Hindlimb muscle (tissue), 1 donor: ENCODE measurements at places on chromosomes 1 and 21. TPM values are rescaled to one million over a fixed set of nuclear protein-coding genes. Genes with fewer than 3 reads are reported as not detected.
A peak's percentile ranks its signal among the peaks of the same experiment; 100 is the strongest.

Gene NBPF1
- 215 TPM for polyA plus RNA-seq

Gene ERI3
- polyA plus RNA-seq = 49.9 TPM

Gene KRTAP19-3
- not detected for polyA plus RNA-seq

Gene PRRC2C
- polyA plus RNA-seq = 62.1 TPM

Gene RAP1GAP
- 1.4 TPM for polyA plus RNA-seq

- no peak for DNase-seq
These were observed 71.5 kb upstream of the CXADR start for GRCh38 chr21:17441370-17441769.

DNA sequence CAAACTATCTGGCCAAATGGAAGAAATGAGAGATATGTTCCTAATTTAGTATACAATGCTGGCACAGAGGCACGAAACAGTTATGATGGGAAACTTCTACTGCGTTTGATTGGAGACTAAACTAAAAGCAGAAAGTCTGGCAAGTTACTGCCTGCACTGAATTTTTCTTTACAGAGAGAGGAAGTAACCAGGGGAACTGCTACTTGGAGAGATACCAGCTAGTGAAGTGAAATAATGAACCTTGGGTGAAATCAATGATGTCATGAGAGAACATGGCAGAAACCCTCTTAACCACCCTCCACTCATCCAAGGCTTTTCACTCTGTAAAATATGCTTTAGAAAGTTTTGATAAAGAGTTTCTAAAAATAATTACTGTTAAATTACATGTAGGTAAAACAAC lies 29.3 kb downstream of the NIBAN1 start:
- DNase-seq = peak; percentile 61

GRCh38 chr1:170593173-170594011 lies 61.4 kb downstream of the GORAB start:
- DNase-seq = no peak

DNA sequence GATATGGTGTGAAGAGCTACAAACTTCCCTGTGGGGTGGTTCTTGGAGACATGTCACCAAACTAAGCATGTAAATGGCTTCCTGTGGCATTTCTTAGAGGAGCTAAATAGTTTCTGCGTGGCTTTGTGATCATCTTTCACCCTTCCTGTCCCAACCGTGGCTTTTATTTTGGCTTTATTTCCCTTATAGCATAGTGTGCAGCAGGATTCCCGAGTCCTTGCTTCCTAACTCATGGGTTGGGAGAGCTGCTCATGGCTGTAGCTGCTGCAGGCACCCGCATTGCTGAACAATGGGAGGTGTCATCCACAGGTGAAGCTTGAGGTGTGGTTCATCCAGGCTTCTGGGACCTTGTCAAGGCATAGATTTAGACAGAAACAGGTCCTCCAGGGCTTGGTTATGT lies 192.0 kb downstream of the SDCCAG8 start:
- DNase-seq = no peak

- no peak for DNase-seq
These were observed 164.0 kb downstream of the RUNX1 start for GRCh38 chr21:34885125-34885524.

- no peak for DNase-seq
These were observed at the start of gene GBP6 for GRCh38 chr1:89363638-89364536. Gene GBP6 (plus strand): TSS chr1:89364059. CDS start chr1:89368552, 4,493 bp downstream.

- DNase-seq = no peak
These were observed 47.3 kb upstream of the FGGY start for GRCh38 chr1:59249396-59250137.

DNA sequence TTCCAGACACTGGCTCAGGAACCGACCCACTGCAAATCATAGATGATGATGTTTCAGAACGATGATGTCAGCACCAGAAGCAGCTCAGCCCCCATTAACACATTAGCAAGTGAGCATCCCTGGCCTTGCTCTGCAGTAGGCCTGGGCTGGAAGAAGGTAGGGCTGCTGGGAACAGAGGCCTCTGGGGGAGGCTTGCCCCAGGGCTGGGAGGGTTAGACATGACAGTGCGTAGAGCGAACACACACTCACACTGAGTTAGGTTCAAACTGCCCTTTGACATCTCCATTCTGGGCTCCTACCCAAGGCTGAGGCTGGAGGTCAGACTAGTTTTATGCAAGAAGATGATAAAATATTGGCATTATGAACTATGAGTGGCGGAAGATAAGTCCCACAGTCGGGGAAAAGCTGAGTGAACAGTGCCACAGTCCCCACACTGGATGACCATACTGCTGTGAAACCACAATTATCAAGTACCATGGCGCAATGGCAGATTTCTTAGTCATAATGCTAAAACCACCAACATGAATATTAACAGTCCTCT lies 91.1 kb downstream of the DMRTB1 start:
- no peak for DNase-seq

DNA sequence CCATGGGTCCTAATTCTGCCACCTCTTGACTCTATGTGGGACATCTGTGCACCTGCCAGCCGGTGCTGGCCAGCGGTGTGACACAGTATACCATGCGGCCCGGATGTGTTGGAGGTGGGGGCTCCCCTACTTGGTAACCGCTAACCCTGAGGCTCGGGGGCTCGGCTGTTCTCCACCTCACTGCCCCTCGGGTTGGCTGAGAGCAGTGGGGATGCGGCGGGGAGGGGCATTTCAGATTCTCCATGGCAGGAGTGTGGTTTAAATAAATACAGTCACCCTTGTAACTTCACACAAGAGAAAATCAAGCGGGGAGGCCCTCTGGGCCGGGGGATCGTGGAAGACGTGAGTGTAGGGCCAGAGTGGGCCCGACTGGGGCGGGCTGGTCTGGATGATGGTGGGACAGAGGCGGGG lies 11.0 kb downstream of the KRTAP10-1 start:
- DNase-seq = no peak

DNA sequence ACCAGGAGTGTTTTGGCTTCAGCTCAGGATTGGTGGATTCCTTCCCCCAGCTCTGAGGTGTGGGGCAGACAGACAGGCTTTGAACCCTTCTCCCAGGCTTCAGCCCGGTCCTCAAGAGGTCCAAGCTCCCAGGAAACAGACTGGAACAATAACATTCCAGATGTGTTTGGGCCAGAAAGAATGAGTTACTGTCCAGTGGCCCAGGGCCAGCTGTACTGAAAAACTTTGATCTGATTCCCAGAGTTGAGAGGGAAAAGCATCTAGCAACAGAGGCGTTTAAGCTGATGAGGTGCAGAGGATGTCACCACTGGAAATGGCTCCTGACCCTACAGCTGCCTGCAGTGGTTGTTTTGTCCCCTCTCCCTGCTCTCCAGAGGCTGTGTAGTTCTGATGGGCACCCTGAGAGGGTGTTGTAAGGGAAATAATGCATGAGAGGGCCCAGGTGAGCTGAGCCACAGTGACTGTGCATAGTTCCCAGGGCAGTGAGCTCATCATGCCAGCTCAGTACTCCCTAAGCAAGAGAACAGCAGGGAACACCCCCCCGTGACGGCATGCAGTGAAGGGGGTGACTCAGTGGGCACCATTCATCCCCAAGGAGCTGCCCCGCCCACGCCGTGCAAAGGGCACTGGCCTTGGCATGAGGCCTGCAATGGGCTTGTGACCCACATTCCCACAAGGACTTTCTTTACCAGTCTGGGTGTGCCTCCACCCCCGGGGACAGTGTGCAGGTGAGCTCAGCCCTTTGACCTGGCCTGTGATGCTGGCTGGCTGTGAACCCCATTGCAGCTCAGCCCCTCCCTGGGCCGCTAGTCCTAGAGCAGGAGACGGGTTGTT lies 13.8 kb upstream of the SFN start:
- DNase-seq = peak; percentile 29
